ENCODE measurements at places on chromosomes 5 and 9. TPM values are rescaled to one million over a fixed set of nuclear protein-coding genes. Genes with fewer than 3 reads are reported as not detected.

GRCh38 chr9:21357479-21358460, 7.1 kb upstream of the IFNA6 start:
- DNase-seq, result no peak

GRCh38 chr5:147417135-147417813, 92.6 kb downstream of the DPYSL3 start:
- DNase-seq, result no peak

Gene TMEM215
- not detected for total RNA-seq

Gene FSTL4
- 0.18 TPM for total RNA-seq

Gene IL3
- total RNA-seq, result not detected

GRCh38 chr9:131660466-131661405, 79.1 kb downstream of the RAPGEF1 start:
- DNase-seq, result no peak
